ENCODE measurements at places on chromosomes 16 and 17.

GRCh38 chr16:54412777-54413455 is 126.3 kb upstream of the IRX3 start:
- DNase-seq: no peak

DNA sequence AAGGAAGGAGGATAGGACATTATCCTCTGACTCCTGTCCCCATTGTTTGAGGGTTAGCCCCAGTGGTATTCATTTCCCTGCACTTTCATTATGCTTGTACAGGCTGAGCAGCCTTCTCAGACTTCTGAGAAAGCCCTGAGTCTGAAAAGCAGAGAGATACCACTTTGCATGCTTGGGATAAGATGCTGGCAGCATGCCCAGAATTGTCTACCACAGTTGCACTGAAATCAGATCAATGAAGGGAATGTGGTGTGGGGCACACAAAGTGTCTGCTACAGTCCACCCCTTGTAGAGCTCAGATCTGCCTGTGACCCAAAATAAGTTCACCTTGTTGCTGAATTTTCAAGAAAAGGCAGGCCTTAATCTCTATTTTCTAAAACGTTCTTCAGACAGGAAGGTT is 160.6 kb downstream of the CCT6B start:
- DNase-seq: no peak

DNA sequence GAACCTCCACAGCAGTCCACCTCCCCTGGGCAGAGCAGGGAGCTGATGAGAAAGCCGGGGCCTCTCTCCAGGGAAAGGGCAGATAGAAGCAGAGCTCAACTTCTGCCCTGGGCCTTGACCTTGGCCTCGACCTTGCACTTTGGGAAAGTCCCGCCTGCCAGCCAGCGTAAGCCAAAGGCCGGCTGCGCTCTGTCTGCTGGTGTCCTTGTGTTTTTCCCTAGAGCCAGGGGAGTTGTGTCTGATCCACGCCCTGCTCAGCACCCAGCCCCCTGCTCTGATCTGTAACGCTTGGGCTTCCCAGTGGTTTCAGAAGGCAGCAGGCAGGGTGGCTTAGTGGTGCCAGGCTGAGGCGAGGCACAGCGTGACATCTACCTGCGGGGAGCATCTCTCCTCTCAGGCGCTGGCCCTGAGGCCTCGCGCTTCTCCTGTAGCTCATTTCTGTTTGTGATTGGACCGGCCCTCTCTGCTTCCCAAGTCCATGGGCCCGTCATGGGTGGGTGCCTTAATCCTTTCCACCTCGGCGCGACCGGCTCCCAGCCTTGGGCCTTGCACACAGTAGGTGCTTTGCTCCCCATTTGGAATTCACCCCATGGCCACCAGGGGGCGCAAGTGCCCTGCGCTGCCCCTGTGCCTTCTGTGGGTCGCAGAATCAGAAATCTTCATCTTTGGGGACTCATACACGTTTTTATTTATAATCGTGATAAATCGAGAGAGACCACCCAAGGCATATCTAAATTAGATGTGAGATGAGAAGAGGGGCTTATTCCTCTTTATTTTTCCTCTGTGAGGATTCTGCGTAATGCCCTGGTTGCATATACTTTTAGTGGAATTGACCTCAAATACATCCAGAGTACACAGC is 24.2 kb downstream of the SGSH start:
- DNase-seq: peak; percentile 23

DNA sequence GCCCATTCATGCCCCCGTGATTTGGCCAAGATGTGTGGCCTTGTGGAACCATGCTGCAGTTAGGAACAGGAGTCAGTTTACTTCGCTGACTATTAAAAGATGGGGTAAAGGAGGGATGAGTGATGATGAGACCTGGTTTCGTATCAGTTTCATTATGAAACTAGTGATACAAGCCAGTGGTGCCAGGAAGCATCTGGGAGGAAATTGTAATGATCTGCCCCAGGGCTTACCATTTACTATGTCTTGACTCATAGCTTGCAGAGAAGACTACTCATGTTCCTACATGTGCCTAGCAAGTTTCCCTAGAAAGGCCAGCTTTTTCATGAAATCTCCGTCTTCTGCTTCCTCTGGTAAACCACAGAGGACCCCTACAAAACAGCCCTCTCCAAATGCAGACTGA is 23.2 kb downstream of the CDH3 start:
- peak; percentile 16 for DNase-seq

DNA sequence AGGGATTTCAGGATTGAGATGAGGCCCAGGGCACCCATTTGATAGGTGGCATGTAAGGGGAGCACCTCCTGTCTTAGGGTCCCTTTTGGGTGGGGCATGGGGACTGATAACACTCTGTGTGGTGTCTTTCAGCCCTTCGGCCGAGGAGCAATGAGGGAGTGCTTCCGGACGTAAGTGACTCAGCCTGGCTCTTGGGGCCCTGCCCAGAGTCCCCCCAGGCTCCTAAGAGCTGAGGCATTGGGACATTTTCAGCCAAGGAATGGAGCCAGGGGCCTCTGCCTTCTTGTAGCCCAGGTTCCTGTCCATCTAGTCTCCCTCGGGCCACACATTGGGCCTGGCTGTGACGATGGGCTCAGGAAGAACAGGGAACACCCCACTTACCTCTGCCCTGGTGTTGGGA is 44.4 kb downstream of the EEF2K start:
- no peak for DNase-seq

DNA sequence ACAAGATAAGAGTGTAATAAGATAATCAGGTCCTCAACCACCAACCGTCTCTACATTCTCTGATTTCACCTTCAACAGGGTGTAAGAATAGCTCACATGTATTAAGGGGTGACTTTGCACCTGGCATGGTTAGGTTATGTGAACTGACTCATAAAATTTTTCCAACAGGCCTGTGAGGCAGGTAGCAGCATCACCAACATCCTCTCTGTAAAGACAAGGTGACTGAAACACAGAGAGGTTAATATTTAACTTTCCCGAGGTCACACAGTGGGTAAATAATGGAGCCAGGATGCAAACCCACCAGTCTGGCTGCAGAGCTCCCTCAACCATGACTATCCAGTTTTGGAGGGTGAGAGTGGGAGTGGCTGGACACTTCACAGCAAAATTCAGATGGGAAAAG is 317.2 kb downstream of the C16orf95 start:
- no peak for DNase-seq

- no peak for DNase-seq
Observed at GRCh38 chr16:49793244-49793643, 62.7 kb downstream of the ZNF423 start.

DNA sequence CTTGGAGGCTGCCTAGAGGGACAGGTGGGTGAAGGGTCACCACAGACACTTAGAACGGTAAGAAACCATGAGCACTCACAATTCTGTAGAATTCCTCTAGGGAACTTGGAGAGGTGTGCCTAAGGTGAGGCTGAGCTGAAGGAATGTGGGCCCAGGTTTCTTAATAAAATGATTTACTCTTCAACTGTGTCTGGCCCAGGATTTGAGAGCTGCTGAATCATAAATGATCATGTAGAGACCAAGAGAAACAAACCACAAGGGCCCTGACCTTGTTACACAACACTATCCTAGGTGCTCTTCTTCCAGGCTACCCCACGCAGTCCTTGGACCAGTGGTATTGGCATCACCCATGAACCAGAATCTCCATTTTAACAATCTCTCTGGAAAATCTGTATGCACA is 27.7 kb downstream of the ZNF18 start:
- no peak for DNase-seq

DNA sequence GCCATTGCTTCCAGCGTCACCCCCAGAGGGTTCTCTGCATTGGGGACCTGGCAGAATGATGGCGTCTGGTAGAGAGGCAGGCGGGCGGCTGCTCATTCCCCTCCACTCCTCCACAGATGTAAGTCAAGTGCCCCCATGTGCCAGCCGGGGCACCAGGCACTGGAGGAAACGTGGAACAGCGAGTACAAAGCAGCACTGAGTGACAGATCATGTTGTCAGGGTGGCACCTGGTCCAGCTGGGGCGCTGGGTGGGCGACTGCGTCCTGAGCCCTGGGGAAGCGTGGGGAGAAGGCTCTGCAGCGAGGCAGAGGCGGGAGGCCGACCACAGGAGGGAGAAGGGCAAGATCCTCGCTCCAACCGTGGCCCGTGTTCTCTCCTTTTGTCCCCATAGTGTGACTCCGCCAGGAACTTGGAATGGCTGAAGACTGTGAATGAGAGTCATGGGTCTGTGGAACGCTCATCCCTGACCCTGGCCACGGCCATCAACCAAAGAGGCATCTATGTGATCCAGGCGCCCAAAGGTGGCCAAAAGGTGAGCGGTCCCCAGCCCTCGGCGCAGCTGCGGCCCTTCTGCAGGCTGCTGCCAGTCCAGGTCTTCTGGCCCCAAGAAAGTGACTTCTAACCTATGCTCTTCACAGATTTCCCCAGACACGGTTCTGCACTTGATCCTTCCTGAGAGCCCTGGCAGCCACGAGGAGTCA is 76.7 kb downstream of the RNF213 start:
- no peak for DNase-seq

GRCh38 chr17:27299384-27300049 is 5.6 kb downstream of the WSB1 start:
- DNase-seq: no peak

DNA sequence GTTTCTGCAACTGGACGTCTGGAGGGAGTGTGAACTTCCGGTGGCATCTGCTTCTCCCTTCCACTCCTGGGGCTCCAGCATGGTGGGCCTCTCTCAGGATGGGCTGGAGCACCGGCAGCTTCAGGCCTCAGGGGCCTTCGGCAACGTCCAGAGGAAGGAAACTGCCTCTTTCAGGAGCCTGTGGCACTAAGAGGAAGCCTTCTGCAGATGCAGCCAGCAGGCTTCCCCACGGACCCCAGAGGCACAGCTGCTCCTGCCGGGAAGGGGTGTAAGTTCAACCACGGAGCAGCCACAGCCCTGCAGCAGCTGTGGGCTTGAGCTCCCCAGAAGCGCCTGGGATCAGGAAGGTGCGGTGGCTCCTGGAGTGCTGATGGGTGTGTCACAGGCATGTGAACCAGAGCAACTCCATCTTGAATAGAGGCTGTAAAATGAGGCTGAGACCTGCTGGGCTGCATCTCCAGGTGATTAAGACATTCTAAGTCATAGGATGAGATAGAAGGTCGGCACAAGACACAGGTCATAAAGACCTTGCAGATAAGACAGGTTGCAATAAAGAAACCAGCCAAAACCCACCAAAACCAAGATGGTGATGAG is 50.8 kb upstream of the KLHDC4 start:
- DNase-seq: no peak

DNA sequence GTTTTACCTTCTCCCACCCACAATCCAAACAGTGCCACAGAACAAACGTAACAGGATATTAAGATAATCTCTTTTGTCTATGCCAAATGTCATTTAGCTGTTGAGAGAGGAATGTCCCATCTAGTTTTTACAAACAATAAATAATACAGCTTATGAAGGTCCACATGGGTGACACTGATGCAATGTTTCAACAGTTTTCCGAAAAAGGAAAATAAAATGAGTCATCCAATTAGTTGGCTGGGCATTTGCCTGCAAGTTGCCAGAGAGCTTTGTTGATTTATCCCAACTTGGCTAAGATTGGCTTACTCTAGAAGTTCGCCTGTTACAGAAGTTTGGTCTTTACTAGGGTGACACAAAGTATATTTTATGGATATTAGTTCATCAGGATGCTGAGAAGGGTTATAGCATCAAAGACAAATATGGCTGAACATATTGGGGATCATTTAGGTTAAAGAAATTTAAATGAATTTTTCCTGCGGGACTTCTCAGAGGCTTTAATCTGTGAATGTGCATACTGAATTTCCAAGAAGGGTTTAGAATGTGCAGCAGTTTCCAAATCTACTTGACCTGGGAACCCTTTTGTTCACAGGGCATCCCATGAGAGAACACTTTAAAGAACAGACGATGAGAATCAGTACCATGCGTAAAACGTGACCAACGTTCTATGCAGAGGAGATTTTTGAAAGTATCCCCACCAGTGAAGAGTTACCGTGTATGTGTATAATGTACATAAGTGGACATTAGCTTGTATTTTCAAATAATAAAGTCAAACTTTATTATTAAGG is 73.1 kb downstream of the CDH13 start:
- no peak for DNase-seq

DNA sequence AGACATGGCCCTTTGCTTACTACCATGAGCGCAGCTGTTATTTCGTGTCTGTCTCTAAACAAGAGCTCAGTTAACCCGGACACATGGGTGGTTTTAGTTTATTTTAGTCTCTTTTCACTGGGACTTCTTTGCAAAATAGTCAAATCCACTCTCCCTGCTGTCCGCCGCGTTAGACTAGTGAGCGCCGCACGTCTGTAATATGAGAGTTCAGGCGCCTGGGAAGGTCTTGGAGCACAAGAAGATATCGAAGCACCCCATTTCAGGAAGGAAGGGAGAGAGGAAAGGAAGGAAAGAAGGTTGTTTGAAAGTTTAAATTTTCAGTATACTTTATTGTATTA is 111.0 kb upstream of the CHMP6 start:
- no peak for DNase-seq

GRCh38 chr16:85566561-85567100 is 46.5 kb upstream of the GSE1 start:
- DNase-seq: no peak

DNA sequence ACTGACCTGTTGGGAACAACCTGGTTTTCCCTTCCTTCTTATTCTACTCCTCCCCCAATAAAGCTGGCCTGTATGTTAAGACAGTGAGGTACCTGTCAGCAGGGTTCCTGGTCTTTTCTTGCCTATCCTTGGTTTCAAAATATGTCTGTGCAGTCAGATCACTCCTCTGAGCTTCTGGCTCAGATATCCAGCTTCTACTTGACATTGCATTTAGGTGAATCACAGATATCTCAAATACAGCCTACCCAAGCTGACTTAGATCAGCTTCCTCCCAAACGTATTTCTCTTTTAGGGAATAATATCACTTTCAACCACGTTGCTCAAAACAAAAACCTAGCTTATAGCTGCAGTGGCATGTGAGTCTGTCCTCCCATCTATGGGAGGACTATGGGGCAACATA is 48.7 kb downstream of the TEX14 start:
- DNase-seq: no peak

GRCh38 chr17:42072323-42073187 is 22.2 kb upstream of the C17orf113 start:
- no peak for DNase-seq

DNA sequence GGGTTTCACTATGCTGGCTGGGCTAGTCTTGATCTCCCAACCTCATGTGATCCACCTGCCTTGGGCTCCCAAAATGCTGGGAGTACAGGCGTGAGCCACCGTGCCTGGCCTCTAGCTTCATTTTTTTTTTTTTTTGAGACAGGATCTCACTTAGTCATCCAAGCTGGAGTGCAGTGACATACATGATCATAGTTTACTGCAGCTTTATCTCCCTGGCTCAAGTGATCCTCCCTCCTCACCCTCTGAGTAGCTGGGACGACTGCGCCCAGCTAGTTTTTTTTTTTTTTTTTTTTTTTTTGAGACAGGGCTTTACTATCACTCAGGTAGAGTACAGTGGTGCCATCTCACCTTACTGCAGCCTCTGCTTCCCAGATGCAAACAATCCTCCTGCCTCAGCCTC is 9.7 kb downstream of the RPA1 start:
- no peak for DNase-seq
